ENCODE measurements at places on chromosomes 1 and 21.

- no peak for DNase-seq
These were observed 127.8 kb downstream of the GABPA start for GRCh38 chr21:25862596-25862995.

DNA sequence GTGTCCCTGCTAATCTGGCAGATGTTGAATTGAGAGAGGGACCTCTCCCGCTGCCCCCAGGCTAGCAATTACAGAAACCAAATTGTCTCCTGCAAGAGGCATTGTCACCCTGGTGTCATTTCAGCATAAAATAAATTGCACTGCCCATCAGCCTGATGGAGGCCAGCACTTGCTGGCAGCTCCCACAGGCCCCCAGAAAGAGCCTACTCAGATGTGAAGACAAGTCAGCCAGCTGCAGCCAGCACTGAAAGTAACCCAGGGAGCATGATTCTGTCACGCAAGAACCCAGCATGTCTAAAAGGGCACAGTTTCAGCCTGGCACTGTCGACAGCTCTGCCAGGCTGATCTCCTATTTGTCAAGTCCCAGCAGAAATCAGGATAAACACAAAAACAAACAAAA, 110.3 kb upstream of the CTTNBP2NL start:
- DNase-seq: no peak

GRCh38 chr1:153771261-153771660, 3.9 kb upstream of the SLC27A3 start:
- DNase-seq: no peak

GRCh38 chr1:240618946-240619345, 7.0 kb upstream of the GREM2 start:
- DNase-seq: no peak

DNA sequence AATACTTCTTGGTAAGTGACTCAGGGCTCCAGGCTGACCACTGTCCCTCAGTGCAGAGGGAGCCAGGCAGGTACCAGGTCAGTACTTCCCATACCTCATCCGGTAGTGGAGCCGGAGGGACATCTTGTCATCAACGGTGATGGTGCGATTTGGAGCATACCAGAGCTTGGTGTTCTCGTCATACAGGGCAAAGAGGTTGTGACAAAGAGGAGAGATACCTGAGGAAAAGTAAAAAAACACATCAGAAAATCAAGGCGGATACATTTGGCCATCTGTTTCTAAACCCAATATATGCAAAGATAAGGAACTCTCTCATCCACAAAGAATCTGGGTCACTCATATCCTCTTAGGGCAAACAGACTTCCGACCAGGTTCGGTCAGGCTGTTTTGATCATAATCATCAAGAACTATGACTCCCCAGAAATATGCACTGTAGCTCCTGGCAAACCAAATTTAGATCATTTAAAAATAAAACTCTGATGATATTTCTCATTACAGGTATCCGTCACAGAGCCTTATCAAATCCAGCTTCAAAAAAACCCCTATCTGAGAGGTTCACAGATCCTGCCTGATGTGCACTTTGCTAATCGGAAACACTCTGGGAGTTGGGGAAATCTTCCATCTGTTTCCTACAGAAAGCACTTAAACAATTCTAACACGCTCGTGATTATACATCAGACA, 87.3 kb downstream of the JAK1 start:
- DNase-seq: no peak

GRCh38 chr1:54571326-54571725, 23.3 kb downstream of the ACOT11 start:
- DNase-seq: no peak

DNA sequence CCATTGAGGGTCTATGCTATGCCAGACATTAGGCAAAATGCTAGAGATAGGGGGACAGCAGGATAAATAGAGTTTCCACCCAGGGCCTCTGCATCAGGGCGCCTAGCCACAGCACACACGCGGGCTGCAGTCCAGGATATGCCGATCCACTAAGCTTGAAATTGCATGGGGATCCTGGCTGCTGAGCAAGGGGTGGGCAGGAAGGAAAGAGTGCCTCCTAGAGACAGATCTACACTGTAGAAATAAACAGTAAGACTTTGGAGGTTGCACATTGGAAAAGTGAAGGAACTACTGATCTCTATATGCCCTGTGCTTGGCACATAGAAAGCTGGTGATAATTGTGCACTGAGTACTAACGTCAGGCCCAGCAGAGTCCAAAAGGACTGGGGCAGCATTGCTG, 411.1 kb downstream of the PRDM2 start:
- DNase-seq: no peak

DNA sequence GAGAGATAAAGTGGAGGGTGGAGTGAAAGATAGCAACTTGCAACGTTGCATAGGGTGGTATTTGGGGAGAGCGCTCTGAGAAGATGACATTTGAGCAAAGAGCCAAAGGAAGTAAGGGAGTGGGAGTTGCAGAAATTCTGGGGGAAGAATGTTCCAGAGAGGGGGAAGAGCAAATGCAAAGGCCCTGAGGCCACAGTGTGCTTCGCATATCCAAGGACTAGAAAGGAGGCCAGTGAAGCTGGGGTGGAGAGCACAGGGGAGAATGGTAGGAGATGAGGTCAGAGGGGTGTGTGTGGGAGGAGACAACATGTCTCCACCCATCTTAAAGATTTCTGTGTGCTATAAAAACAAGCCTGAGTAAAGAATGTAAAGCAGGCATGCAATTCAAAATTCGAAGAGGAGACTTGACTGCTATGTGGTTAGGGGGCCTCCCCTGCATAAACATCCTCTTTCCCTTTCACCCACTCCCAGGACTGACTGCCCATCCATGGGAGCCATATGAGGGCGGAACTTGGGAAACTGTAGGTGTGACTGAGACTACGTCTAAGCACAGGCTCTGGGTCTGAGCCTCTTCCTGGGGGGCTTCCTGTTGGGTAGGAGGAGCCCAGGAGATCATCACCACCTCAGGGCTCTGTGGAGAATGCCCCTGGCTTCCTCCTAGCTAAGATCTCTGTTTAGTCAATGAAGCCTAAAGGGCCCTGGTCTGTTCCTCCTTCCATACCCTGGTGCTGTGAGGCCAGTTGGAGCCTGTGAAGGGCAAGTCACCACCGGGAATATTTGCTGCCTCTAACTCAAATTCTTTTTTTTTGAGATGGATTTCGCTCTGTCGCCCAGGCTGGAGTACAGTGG, 2.9 kb upstream of the CLIC4 start:
- peak; percentile 61 for DNase-seq

DNA sequence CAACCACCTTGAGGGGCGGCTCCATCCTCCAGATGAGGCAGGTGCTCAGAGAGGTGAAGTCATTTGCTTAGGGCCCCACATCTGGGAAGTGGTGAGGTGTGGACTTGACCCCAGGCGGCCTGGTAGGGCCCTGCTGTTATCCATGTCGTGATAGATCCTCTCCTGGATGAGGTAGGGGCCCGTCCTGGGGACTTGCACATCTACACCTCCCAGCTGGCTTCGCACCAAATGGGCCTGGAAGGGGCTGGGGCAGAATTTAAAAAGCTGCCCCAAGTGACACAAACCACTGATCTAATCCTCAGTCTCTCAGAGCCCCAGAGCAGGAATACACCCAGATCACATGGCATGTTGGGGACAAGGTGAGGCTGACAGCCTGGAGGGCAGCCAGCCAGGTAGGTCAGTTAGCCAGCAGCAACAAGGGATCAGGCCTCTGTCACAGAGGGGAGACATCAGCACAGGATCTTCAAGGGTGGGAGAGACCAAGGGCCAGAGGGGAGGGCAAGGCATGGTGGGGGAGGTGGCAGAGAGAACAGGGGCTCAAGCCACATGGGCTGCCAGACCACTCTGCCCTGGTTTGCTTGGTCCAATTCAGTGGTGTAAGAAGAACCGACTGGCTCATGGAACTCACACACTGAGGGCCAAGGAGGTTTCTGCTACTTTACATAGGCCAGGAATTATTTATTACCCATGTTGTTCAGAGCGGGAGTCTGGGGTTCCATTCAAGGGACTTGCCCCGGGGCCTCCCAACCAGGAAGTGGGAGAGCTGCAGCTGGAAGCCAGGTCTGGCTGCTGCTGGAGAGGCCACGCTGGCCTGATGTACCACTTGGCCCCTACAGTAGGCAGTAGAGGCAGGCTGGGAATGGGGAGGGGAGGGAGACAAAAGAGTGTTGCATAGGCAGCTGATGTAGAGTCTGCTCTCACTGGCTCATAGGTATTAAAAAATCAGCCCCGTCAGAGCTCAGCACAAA, 12.1 kb downstream of the LRP8 start:
- no peak for DNase-seq

DNA sequence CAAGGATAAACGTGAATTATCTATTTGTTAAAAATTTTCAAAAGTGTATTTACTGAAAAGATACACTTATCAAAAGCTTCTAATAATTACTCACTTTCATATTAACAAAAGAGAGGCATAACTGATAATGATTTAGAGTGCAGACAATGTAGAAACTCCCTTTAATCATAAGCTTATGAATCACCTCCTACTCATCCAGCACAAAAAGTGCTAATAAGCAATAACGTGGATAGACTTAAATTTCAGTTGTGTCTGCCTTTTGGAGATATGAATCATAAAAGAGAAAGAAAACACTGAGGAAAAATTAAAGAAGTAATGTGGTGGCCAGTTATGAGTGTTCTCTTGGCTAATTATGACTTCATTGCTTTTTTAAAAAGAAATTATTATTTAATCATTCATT, 827.6 kb upstream of the B3GALT2 start:
- no peak for DNase-seq

GRCh38 chr1:231467986-231468385, 45.9 kb upstream of the EGLN1 start:
- DNase-seq: no peak

DNA sequence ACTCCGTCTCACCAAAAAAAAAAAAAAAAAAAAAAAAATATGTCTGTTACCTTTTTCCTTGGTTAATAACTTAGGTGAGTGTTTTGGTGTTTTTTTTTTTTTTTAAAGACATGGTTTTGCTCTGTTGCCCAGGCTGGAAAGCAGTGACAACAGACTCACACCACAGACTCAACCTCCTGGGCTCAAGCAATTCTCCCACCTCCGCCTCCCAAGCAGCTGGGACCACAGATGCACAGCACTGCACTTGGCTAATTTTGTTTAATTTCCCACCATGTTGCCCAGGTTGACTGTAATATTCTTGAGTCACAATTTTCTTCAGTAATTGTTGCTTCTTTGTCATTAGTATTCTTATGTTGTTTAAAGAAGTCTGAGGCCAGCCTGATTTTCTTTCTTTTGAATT, 149.2 kb upstream of the SYT6 start:
- no peak for DNase-seq

DNA sequence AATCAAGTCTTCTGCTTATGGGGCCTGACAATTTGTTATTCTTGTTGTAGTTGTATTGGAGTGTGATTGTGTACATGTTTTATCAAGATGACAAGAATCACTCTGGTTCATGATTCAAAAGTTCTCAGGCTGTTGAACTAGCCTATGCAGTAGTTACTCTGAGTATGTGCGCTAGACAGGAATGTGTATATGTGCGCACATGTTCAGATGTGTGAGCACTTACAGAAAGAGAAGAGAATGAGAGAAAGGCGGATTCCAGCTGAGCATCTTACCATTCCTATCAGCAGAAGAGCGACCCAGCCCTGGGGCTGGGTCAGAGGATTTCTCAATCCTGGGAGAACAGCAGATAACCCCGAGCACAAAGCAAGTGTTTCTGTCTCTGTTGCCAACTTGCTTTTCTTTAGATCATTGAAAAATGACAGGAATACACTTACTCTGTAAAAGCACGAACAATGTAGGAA, 110.8 kb upstream of the HOOK1 start:
- DNase-seq: no peak

DNA sequence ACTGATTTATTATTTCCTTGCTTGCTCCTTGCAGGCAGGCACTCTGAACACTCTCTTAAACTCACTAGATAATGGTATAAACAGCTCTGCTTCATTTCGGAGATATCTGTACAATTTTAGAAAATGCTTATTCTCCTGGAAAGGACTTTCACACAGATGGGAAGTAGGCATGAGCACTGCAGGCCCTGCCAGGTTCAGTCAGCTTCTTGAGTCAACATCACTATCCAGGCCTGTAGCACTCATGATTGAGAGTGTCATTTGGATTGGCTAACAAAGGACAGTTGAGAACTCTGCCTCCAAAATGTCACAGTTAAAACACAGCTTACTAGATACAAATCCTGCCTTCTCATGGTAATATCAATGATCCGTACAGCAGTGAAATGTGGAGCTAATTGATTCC, 181.9 kb downstream of the CYYR1 start:
- DNase-seq: no peak

GRCh38 chr1:37092937-37093336, 58.6 kb upstream of the GRIK3 start:
- no peak for DNase-seq

DNA sequence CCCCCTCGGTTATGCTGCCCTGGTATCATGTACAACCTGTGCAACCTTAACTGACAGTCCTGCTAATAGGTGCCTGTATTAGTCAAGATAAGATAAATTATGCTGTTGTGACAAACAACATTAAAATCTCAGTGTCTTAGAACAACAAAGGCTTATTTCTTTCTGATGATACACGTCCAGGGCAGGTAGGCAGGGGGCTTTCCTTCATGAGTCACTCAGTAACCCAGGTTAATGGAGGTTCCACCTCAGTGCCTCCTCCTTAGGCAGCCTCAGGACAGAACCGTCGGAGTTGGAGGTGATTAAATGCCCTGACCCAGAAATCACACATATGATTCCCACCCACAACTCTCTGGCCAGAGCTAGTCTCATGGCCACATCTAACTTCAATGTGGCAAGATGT, 94.6 kb upstream of the CASZ1 start:
- DNase-seq: no peak

GRCh38 chr1:125080077-125080476, 3895.3 kb downstream of the SRGAP2C start:
- no peak for DNase-seq

GRCh38 chr1:97091679-97092078, 370.1 kb downstream of the PTBP2 start:
- no peak for DNase-seq
